ENCODE measurements at places on chromosomes 1 and 21. TPM values are rescaled to one million over a fixed set of nuclear protein-coding genes. Genes with fewer than 3 reads are reported as not detected.

DNA sequence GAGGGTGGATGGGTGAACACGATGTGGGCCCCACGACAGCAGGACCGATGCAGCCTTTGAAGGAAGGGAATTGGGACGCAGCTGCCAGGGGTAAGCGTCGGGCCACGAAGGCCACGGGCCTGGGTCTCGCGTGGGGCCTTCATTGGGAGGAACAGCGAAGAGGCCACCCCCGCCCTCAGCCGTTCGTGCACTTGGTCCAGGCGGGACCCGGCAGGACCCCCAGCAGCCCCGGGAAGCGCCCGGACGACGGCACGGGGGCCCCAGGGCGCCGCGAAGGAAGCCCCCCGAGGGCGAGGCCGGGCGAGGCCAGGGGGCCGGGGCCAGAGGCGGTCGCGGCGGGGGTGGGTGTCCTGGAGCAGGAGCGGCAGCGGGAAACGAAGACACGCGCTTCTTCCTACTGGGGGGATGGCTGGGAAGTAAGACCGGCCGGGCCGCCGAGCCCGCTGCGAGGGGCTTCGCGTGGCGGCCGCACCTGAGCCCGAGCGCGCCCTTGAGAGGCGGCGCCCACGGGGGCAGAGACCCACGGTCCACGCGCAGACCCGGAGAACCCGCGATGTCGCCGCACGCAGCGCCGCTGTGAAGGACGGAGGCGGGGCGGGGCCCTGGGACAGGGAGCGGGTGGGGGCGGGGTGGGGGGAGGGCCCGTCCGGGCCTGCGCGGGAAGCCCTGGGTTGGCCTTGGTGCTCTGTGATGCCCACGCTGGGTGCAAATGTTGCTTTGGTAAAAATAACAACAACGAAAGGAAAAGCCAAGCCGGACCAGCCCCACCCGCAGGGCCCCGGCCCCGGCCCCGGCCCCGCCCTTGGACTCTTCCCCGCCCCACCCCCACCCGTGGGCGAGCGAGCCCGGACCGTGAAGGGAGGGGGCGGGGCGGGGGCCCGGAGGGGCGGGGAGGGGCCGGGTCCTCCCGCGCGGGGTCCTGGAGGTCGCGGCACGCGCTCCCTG is 56.0 kb upstream of the ADARB1 start:
- peaks cover 12% of the 10 kb centered on the region for H3K27me3 ChIP-seq
- H3K4me1 ChIP-seq, result peaks cover 9% of the 10 kb centered on the region
- H3K27ac ChIP-seq, result no peak overlapping the region
- no peak for DNase-seq
- no peaks in the 10 kb centered on the region for H3K36me3 ChIP-seq

DNA sequence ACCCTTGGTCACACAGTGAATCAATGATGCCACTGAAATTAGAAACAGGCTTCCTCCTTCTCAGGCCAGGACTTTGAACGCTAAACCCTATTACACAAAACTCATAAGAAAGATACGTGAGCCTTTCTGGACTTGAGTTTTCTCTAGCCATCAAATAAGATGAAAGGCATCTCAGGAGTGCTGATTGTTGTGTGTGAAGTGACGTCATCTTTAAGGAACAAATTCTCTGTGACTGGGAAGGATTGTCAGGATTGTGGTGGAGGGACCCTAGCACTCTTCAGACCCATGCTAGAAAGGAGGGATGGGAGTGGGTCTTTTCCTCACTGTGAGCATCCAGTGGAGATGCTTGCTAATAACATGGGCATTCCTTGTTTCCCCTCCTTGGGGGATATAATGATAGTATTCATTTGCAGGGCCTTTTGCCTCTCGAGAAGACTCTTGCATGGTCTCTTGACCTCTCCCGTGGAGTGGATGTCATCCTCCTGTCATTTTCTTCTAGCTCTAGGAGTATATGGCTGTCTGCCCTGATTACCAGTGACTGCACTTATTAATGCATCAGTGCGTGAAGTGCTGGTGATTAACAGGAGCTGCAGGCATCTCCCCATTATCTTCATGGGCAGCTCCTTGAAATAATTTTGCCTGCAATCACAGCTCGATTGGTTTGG is 39.9 kb downstream of the SPATA46 start:
- H3K27me3 ChIP-seq, result peaks cover 3% of the 10 kb centered on the region
- no peak for DNase-seq
- no peak overlapping the region for H3K27ac ChIP-seq
- no peak overlapping the region for H3K4me3 ChIP-seq
- H3K4me1 ChIP-seq, result no peaks in the 10 kb centered on the region
- no peaks in the 10 kb centered on the region for H3K36me3 ChIP-seq

- H3K36me3 ChIP-seq, result no peaks in the 10 kb centered on the region
- H3K27ac ChIP-seq, result no peak overlapping the region
- H3K27me3 ChIP-seq, result no peaks in the 10 kb centered on the region
Observed at GRCh38 chr1:2354511-2355372, 36.6 kb downstream of the MORN1 start.

DNA sequence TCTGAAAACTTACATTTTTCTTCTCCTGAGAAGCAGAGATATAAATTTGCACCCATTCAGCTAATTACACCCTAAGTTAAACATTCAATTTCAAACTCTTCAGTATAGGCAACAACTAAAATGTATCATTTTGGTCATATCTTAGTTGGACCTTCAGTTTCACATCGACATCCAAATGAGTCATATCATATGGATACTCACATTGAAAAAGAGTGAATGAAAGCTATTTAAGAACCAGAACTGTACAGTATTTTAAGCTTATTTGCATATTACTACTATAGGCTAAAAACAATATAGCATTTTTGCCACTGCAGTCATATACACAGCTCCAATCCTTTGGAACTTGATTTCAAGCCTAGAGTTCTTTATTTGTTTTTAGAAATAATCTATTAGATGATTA is 33.6 kb downstream of the USP25 start:
- no peaks in the 10 kb centered on the region for H3K27me3 ChIP-seq
- no peak for DNase-seq
- H3K27ac ChIP-seq, result no peak overlapping the region
- peaks cover 30% of the 10 kb centered on the region for H3K36me3 ChIP-seq
- H3K4me3 ChIP-seq, result no peak overlapping the region

AMPD1 gene
- polyA plus RNA-seq, result not detected

DNA sequence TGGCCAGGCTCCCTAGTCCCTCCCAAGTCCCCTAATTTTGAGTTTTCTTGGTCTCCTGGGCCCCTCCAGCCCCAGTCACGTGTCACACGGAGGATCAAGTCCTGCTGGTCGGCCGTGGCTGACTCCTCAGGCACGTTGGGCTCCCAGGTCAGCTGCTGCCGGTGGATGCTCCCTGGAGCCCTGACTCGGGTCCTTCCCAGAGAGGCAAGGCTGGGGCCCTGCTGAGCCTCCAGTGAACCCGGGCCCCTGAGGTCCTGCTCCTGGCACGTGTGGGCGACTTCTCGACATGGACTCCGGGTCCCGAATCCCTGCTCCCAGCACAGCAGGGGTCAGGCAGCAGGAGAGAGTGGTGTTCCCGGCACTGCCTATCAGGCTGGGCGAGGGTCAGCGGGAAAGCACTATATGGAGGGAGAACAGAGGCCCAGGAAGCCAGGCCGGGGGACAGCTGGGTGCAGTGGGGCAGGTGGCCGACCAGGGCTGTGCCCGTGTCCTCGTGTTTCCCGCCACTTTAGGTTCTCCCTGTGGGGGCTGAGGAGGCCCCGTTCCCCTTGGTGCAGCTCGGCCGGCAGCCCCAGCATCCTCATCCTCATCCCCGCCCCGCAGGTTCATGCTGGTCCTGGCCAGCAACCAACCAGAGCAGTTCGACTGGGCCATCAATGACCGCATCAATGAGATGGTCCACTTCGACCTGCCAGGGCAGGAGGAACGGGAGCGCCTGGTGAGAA is 13.2 kb downstream of the TMEM240 start:
- H3K27me3 ChIP-seq, result no peaks in the 10 kb centered on the region
- H3K4me1 ChIP-seq, result no peaks in the 10 kb centered on the region
- no peak overlapping the region for H3K27ac ChIP-seq
- H3K4me3 ChIP-seq, result no peak overlapping the region
- H3K36me3 ChIP-seq, result peaks cover 10% of the 10 kb centered on the region

GABPB2 gene
- 5.6 TPM for polyA plus RNA-seq

DNA sequence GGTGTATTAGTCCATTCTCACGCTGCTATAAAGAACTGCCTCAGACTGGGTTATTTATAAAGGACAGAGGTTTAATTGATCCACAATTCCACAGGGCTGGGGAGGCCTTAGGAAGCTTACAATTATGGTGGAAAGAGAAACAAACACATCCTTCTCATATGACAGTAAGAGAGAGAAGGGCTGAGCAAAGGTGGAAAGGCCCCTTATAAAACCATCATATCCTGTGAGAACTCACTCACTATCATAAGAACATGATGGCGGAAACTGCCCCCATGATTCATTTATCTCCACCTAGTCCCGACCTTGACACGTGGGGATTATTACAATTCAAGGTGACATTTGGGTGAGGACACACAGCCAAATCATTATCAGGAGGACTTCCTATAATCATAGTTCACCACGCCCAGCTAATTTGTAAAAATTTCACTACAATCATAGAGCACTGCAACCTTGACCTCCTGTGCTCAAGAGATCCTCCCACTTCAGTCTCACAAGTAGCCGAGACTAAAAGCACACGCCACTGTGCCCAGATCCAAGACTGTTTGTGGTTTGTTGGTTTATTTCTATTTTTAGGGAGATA is 164.9 kb downstream of the RERE start:
- no peak overlapping the region for H3K4me3 ChIP-seq
- peaks cover 11% of the 10 kb centered on the region for H3K4me1 ChIP-seq
- no peak overlapping the region for H3K27ac ChIP-seq

DNA sequence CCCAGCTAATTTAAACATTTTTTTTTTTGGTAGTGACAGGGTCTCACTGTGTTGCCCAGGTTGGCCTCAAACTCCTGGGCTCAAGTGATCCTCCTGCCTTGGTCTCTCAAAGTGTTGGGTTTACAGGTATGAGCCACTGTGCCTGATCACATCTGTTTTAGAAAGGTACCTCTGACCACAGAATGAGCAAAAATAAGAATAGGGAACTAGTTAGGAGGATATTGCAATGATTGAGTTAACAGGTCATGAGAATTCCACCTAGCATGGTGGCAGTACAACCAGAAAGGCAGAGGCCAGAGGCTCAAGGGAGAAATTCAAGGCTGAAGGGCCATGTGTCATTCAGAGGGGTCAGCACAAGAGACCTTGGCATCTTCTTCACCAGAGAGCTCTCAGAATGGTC is 49.6 kb downstream of the ELAPOR1 start:
- no peak overlapping the region for H3K27ac ChIP-seq
- no peak overlapping the region for H3K4me3 ChIP-seq
- no peak for DNase-seq

PRKCZ gene
- polyA plus RNA-seq, result 11.0 TPM

CAMK2N1 gene
- 0.37 TPM for polyA plus RNA-seq

DNA sequence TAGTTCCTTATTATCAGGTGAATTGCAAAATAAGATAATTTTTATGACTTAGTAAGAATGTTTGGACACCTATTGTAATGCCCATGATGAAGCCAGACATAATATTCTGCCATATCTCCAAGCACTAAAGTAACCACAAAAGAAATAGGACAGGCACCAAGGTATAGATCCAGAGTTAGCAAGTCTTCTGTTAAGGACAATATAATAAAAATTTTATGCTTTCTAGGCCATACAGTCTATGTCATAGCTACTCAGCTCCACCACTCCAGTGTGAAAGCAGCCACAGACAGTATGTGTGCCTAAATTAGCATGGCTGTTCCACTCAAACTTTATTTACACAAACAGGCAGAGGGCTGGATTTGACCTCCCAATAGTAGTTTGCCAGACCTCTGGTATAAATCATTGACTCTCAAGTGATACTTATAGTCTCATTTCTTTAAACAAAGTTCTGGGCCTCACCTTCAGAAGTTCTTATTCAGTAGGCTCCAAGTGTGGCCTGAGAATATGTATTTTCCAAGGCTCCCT is 88.3 kb downstream of the SCMH1 start:
- H3K27ac ChIP-seq, result no peak overlapping the region
- peaks cover 13% of the 10 kb centered on the region for H3K36me3 ChIP-seq
- H3K4me1 ChIP-seq, result no peaks in the 10 kb centered on the region
- DNase-seq, result no peak

- peaks cover 3% of the 10 kb centered on the region for H3K36me3 ChIP-seq
- peak overlapping the region; percentile 83 for H3K4me3 ChIP-seq
Observed at GRCh38 chr21:46636181-46636512, 673 bp downstream of the PRMT2 start.

All from CD4-positive, CD25-positive, alpha-beta regulatory T cell (primary cell).